Stimulated activated CD4-positive, alpha-beta T cell treated with anti-CD3 and anti-CD28 coated beads, Interleukin-1b, Interleukin-23, amount 100 ng/mL, for 1 hour (primary cell): ENCODE measurements at places on chromosomes 4 and X.

DNA sequence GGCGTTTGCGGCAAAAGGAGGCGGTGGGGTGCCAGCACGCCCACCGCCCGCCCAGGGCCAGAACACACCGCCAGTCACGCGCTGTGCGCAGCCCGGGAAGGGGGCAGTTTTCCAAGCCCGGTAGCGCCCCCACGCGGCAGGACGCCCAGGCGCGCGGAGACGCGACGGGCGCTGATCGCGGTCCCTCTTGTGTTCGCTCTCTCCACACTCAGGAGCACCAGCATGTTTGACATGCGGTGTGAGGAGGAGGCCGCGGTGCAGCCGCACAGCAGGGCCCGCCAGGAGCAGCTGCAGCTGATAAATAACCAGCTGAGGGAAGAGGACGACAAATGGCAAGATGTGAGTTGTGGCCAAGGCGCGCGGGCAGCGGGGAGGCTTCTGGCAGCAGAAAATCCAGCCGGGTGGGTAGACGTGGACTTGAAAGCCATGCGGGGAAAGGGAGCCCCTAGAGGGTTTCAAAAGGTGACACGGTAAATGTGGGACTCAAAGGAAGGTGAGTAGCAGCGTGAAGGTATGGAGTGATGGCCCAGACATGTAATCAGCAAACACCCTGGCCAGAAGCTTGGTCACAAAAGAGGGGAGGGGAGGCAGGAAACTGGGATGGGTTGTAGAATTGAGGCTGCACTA lies 104.1 kb downstream of the PHOX2B start:
- DNase-seq: no peak

DNA sequence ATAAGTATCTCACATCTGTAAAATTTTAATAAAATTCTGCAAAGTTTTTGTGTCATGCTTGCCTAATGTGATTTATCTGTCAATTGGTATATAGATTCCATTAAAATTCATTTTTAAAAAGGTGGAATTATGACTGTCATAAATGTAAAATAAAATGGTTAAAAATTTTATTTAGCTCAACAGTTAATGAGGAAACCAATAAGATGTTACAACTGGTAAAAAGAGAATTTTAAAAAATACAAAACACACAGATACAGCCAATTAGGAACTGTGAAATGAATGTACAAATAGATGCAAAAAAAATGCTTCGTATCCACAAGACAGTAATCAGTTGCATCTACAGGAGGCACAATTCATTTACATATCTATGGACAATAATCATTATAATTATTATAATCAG lies 297.6 kb downstream of the IL1RAPL1 start:
- DNase-seq: no peak

- DNase-seq: no peak
These were observed 132.7 kb downstream of the THOC2 start for GRCh38 chrX:123600181-123600580.

DNA sequence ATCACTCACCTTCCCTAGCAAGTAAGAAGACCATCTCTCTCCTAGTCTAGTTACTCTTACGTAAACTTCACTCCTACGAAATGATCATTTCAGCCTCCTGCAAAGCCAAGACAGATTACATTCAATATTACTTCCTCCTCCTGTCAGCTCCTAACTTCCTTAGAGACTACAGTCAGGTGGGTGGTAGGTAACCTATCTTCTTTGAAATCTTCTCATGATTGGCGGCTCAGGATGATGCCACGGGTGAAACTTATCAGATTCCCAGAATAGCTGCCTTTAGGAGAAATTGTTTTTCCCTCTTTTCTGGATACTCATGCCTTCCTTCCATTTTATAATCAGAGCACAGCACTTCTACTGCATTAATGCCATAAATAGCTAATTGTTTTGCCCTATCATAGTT lies 744.8 kb upstream of the HS3ST1 start:
- DNase-seq: no peak

DNA sequence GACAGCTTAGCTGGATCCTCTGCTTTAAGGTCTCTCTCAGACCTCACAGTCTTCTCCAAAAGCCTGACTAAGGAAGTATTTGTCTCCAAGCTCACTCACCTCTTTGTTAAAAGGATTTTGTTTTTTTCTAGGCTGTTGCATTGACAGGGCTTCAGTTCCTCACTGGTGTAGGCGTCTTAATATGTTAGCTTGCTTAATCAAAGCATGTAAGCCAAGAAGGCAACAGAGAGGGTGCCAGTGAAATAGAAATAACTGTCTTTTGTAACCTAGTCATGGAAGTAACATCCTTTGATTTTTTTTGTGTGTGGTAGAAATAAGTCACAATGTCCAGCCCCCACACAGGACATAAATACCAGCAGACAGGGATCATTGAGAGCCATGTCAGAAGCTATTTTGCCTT lies 58.8 kb downstream of the FIP1L1 start:
- no peak for DNase-seq

DNA sequence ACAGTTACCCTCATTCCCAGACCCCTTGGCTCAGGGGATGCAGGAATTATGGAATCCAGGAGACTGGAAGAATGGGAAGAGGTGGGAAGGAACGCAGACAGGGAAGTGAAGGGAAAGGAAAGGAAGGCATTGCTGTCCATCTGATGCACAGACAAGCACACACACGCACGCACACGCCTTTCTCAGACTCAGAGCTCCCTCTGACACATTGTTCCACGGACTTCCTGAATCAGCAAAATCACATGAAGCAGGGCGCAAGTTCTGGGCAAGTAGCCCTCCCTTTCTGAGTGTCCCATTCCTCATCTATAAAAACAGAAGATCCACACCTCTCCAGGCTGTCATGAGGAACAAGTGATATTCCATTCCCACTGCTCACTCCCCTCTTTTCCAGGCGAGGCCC lies 13.2 kb downstream of the IQSEC2 start:
- DNase-seq: no peak

DNA sequence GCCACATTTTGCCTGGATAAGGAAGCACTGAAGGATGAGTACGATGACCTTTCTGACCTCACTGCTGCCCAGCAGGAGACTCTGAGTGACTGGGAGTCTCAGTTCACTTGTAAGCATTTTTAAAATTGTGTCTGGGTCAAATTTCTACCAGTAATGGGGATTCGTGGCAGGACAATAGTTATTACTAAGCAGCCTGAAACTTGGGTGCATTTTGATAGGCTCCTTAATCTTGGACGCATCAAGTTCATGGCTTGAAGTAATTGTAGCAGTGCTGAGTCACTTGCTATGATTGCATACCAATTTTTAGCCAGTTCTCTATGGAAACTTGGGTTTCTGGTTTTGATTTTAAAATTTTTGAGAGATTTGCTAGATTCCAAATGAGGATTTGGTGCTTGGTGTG lies 4.3 kb downstream of the PGRMC1 start:
- no peak for DNase-seq

GRCh38 chr4:46994007-46994405 lies 625 bp upstream of the GABRA4 start:
- DNase-seq: no peak

GRCh38 chr4:51842167-51842553 lies 793 bp upstream of the DCUN1D4 start:
- DNase-seq: no peak

DNA sequence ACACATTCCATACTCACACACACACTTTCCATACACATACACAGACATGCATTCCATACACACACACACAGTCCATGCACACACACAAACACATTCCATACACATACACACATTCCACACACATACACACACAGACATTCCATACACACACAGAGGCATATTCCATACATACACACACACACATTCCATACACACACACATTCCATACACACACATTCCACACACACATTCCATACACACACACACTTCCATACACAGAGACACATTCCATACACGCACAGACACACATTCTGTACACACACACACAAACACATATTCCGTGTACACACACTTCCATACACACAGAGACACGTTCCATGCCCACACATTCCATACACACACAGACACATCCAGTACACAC lies 14.8 kb downstream of the LINC00632 start:
- DNase-seq: no peak

GRCh38 chr4:145451895-145452294 lies 29.8 kb upstream of the SMAD1 start:
- no peak for DNase-seq

DNA sequence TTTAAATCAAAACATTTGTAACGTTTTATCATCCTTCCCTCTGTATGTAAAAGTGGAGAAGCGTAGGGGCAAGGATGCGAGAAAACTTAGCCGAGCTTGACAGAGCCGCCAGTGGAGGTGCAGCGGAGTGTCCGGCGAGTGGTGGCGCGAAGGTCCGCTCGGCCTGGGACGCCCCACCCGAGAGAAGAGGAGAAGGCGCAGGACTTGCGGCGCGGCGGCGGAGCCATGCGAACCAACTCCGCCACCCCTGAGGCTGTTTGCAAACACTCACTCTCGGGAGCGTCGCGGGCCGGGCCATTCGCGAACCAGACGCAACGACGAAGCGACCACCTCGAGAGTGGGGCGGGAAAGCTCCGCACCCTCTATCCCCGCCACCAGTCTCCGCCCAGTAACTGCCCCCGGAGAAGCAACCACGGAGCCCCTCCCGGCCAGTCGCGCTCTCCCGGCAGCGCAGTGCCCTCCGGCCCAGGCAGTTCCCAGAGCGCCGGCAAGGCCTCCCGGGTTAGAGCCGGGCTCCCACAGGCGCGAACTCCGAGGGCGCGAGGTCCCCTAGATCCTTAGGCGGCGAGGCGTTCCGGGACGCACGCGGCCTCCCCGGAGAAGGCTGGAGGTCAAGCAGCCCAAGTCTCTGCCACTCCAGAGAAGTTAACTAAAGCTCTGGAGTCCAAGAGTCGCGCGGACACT lies 2.3 kb upstream of the MAB21L2 start:
- DNase-seq: no peak

DNA sequence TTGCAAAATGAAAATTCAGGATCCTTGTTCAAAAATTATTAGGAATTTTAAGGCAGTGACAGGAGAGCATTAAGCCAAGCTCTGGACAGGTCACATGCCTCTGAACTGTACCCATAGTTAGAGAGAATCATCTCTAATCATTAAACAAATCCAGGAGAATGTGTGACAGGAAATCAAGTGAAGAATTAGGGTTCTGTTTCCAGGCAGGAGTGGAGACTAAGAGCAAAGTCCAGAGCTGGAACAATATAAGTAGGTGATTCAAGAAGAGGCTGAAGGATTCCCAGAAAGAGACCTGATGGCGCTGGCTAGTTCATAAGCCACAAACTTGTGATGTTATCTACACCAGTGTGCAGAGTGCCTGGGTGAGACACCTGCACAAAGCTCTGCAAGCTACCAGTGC lies 104.6 kb upstream of the PRKG2 start:
- DNase-seq: no peak

- no peak for DNase-seq
These were observed 13.2 kb upstream of the S100P start for GRCh38 chr4:6680372-6681034.

- DNase-seq: no peak
These were observed 50.8 kb upstream of the HOPX start for GRCh38 chr4:56731857-56732256.

DNA sequence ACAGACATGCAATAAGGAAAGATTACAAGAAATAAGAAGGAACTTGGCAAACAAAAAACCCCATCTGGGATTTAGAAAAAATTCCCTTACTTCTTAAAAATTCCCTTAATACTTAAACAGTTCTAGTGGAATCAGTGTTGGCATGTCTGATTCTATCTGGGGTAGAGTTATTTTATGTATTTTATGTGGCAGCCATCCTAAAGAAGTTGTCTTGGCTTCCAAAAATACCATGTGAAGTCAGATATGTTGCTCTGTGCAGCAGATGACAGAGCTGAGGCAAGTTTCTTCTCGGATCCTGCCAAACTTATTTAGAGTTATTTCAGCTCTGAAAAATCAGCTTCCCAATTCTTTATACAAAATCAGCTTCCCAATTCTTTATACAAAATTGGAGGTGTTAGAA lies 14.7 kb downstream of the YY2 start:
- no peak for DNase-seq

DNA sequence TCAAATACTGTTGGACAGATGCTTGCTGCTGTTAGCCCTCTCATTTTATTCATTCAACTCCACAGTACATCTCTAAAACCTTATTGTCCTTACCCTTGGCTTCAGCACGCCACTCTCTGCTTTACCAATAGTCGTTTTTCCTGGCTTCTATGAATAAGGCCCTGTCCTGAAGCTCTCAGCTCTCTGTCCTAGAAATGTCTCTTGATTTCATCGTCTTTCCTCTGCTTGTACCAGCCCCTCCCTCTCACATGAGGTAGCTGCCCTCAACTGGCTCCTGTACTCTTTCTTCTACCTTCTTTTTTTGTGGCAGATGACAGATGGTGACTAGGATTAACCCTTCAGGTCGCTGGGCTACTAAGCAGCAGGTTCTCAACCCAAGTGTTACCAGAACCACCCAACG lies 11.4 kb downstream of the ADGRA3 start:
- DNase-seq: no peak

- no peak for DNase-seq
These were observed 174.7 kb upstream of the PPP1R2C start for GRCh38 chrX:42952621-42953020.

GRCh38 chr4:89928838-89929237 lies 34.2 kb downstream of the MMRN1 start:
- DNase-seq: no peak

DNA sequence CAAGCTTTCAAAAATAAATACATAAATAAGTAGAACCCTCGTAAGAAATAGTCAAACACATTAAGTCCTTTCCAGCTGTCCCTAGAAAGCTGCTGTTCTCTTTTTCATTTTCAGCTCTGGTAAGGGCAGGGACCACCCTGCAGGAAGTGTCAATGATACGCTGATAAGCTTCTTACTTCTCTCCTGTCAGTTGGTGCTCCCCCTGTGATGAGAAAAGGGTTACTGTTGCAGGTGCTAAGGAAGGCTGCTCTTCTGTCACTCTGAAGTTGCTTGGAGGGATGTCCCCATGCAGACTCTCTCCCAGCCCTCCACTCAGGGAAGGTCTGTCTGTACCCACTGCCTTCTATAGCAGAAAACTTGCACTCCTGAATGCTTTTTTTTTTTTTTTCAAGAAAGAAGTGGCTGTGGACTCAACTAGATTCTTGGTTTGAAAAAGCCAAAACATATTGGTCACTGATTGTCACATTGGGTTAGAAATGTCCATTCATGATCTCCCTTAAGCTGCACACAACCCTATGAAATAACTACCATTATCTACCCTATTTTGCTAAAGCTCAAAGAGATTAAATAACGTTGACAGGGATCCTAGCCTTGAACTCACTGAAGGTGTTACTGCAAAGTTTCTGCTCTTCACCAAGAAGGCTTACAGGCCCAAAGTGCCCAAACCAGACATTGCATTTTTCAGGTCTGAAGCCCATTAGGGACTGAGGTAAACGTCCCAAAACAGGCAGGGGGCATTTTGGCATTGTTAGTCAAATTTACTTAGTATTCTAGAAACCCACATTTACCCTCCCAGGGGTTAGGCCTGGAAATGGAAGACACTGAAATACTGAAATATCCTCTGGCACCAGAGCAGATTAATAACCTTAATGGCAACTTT lies 1.2 kb downstream of the CXCL3 start:
- DNase-seq: no peak
